Right renal pelvis (tissue), 4 donors: ENCODE measurements at places on chromosomes 7 and 10. TPM values are rescaled to one million over a fixed set of nuclear protein-coding genes. Genes with fewer than 3 reads are reported as not detected.

- no peak for DNase-seq
Measured at GRCh38 chr10:108203905-108204527, 1039.5 kb upstream of the SORCS1 start.

The NPSR1 gene
- not detected for polyA plus RNA-seq

DNA sequence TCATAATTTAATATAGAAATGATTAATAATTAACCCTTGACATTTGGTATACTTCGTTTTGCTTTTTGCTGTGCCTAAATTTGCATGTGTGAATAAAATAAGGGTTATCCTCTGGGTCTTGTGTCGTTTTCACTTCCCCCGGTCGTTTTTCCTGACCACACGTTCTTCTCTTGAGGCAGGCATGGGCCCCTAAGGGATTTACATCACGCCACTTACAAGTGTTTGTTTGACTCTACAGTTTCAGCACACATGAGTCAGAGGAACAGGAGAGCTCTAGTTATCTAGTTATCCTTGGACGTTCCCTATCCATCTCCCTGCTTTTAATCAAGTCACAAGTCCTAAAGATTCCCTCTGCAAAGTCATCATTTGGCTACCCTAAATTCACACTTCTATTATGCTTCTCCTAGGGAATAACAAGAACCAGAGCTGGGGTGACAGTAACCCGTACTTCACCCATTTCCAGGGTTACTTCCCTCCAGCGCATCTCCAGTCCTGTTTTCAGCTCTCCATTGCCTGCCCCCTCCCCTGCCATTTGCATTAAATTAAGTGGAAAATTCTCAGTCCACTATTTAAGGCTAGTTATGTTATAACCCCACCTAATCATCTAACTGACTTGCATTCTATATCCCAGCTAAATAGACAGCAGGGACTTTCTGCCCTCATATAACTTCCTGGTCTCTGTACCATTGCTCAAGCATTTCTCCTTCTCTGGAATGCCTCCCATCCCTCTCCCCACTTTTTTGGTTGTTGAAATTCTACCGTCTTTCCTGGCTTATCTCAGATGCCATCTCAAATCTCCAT lies 206.9 kb downstream of the PTEN start:
- DNase-seq = no peak

The WNT8B gene
- 1.0 TPM for polyA plus RNA-seq

The FEZF1 gene
- polyA plus RNA-seq = not detected

The NOS3 gene
- polyA plus RNA-seq = 14.2 TPM

The BTBD16 gene
- polyA plus RNA-seq = 1.8 TPM
